NCI-H2107 (cell line): ENCODE measurements at places on chromosomes 6 and 20.

DNA sequence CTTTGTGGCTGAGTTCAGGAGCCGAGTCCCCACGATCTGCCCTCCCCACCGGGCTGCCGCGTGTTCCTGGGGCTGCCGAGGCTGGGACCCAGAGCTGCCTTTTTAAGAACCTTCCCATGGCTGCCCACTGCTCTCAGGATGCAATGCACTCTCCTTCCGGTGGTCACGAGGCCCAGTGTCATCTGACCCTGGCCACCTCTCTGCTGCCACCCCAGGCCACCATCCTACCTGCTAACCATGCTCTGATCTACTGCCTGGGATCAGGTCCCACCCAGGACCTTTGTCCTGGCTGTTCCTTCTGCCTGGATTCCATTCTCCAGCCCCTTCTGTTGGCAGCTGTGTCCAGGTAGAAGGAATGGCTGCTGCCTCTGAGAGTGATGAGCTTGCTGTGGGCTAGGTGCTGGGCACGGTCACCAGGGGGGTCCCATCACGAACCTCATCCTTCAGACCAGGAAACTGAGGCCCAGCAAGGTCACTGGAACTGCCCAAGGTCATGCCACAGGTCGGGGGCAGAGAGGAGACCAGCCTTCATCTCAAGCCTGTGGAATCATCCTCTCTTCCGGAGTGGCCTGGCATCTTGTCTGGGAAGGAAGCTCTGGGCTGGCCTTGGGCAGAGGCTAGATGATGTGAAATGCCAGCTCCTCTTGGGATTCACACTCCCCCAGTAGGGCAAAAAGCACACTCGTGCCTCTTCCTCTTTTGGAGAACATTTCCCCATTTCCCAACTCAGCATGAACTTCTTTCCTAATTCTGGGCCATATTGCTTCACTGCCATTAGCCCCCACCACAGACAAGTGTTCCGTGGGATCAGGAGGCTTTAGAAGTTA, 20.5 kb downstream of the PCK1 start:
- no peak for DNase-seq

DNA sequence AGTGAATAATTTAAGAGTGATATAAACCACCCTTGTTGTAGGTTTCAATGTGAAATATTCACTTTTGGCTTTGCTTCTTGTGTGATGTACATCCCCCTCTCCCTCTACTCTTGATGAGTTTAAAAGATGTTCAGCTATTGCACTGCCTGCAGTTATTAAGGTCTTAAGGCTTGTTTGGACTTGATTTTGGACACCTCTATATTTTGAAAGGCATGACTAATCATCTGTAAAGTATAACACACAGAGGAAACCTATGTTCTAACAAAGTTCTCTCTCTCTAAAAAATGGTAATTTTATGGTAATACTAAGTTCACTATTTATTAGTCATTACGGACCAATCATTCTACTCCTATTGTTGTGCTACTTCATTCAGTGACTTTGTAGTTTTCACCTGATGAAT, 1719.9 kb downstream of the GRIK2 start:
- no peak for DNase-seq

GRCh38 chr20:42435230-42435629, 754.5 kb downstream of the PTPRT start:
- DNase-seq: no peak

- no peak for DNase-seq
These were observed 790.1 kb downstream of the TENT5A start for GRCh38 chr6:80962382-80962781.

- DNase-seq: no peak
These were observed 1.1 kb upstream of the SLC2A10 start for GRCh38 chr20:46708172-46708860.

- DNase-seq: no peak
These were observed 49.2 kb downstream of the FYN start for GRCh38 chr6:111823831-111824607.

GRCh38 chr6:38234934-38235682, 404.6 kb downstream of the BTBD9 start:
- DNase-seq: no peak

GRCh38 chr6:14059791-14060436, 57.7 kb upstream of the CD83 start:
- DNase-seq: no peak

- no peak for DNase-seq
These were observed 22.4 kb upstream of the BACH2 start for GRCh38 chr6:90319044-90319443.

DNA sequence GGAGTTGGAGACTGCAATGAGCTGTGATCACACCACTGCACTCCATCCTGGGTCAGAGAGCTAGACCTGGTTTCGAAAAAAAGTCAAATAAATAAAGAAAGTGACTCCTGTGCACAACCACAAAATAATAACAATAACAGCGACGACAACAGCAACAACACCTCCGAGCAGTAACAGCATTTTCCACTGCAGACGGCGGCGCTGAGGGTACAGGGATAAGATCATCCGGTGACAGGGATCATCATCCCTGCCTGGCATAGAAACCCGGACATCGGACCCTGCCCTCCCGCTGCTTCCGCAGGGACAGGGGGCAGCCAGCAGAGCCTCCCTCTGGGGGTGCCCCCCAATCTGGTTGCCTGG, 11.5 kb downstream of the SRXN1 start:
- no peak for DNase-seq

DNA sequence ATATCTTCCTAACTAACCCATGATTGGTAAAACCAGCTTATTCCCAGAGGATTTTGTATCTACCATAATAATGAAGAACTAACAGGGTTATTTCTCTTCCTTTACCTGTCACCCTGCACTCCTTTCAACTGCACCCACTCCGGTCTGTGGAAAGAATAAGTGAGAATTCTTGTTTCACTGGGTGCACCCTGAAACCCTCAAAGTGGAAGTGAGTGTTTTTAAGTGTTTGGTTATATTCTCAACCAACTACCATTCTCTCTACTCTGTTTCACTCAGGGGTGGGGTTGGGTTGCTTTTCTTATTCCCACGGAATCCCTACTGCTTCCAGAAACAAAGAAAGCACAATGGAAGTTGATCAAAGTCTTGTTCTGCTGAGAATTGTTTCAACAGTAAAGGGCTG, 42.6 kb upstream of the KHDRBS2 start:
- no peak for DNase-seq

DNA sequence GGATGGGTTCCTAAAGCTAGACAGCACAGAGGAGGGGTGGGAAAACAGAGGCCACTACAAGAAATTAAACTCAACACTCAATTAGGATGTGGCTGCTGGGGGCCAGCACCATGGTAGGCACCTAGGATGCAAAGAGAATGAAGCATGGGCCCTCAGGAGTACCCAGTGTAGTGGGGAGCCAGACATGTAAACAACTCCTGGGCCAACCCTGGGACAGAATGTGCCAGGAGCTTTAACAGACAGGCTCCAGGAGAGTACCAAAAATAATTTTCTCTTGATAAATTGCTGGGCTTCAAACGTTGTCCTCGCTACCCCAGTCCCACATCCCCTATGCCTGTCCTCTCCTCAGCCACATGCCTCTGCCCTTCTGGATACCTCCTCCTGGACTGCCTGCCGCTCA, 1.7 kb downstream of the TMEM151B start:
- DNase-seq: no peak

DNA sequence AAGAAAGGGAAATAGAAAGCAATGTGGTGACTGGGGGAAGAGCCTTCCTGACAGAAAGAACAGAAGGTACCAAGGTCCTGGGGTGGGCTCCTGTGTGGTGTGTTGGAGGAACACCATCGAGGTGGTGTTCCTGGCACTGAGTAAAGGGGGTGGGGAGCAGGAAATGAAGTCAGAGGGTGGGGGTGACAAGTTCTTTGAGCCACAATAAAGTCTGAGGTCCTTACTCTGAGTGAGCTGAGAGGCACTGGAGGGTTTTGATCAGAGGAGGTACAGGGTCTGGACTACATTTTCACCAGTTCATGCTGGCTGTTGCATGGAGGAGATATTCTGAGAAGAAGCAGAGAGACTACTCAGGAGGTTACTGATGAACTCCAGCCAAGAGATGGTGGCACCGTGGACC, 198.2 kb downstream of the GMPR start:
- no peak for DNase-seq

- DNase-seq: no peak
These were observed 19.3 kb downstream of the SULF2 start for GRCh38 chr20:47765691-47766594.

- no peak for DNase-seq
These were observed 233.4 kb downstream of the CD109 start for GRCh38 chr6:73929405-73929804.

- DNase-seq: no peak
These were observed 79.4 kb downstream of the FOXC1 start for GRCh38 chr6:1689141-1689540.

- DNase-seq: no peak
These were observed 225.3 kb downstream of the KHDC1L start for GRCh38 chr6:72999995-73000394.

GRCh38 chr20:45459606-45460005, 9.9 kb upstream of the WFDC2 start:
- no peak for DNase-seq

GRCh38 chr6:44232676-44233566, 9.5 kb downstream of the SLC29A1 start:
- DNase-seq: no peak

- no peak for DNase-seq
These were observed 71.4 kb upstream of the TULP1 start for GRCh38 chr6:35583893-35584688.

DNA sequence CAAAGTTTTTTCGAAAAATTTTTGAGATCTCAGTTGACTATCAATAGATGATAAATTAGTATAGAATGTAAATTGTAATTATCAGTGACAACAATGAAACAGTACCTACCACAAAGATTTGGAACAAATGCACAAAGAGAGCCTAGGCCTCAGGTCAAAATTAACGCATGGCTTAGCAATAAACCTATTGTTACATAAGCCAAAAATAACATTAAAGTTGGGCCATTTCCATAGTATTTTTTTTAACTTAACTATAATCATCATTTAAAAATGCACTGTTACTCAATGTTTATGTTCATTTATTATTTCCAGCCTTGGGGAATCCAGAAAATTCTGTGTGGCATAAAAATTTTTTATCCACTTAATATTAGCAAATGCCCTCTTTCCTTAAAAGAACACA, 117.0 kb downstream of the EPB41L2 start:
- DNase-seq: no peak

- DNase-seq: no peak
These were observed 33.4 kb downstream of the KCNK5 start for GRCh38 chr6:39195792-39196385.

GRCh38 chr6:33375143-33375671, 16.4 kb upstream of the KIFC1 start:
- no peak for DNase-seq

DNA sequence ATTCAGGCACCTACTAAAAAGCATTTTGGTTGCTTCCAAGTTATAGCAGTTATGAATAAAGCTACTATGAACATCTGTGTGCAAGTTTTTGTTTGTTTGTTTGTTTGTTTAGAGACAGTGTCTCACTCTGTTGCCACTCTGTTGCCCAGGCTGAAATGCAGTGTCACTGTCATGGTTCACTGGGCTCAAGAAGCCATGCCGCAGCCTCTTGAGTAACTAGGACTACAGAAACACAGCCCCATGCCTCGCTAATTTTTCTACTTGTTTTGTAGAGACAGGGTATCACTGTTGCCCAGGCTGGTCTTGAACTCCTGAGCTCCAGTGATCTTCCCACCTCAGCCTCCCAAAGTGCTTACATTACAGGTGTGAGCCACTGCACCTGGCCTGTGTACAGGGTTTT, 795.9 kb downstream of the EPHA7 start:
- DNase-seq: no peak

DNA sequence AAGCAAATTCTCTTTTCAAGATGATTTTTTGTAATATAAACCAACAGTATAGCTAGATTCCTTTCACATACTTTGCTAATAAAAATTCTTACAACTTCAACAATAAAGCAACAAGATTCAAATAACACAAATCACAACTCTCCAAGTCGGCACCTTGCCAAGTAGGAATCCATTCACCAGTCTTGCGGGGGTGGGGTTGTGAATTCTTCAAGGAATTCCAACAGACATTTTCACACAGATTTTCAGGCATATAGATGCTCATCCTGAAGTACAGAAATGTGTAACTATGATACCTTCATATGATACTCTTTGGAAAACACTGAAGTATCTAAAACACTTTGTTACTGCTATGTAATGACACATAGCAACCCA, 36.5 kb downstream of the SCML4 start:
- DNase-seq: no peak

DNA sequence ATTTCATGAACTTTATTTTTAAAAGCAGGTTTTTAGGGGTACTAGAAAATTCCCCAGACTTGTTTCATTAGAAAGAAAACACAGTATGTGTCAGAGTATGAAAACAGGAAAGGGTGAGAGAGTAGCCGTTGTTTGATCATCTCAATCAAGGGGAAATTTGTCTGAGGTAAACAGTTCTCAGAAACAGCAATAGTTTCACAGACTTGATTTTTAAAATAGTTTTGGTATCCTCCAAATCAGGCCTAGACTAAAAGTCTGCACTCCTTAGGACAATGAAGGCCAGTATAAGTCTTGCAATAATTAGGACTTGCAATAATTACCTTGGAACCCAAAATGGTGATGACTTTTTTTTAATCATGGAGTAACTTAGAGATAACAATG, 176.6 kb upstream of the TAB2 start:
- no peak for DNase-seq

DNA sequence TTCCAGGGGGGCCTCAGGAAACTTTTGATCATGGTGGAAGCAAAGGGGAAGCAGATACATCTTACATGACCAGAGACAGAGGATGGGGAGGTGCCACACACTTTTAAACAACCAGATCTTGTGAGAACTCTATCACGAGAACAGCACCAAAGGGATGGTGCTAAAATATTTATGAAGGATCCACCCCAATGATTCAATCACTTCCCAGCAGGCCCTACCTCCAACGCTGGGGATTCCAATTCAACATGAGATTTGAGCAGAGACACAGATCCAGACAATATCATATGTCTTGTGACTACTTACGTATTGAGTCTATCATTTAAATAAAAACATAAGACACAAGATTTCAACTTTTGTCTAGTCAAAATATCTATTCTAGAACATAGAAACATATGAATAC, 351.9 kb downstream of the EPM2A start:
- no peak for DNase-seq
